ENCODE measurements at places on chromosomes 11 and 22. TPM values are rescaled to one million over a fixed set of nuclear protein-coding genes. Genes with fewer than 3 reads are reported as not detected.

GRCh38 chr11:102186551-102187191 is 76.4 kb downstream of the YAP1 start:
- peaks cover 49% of the 10 kb centered on the region for H3K4me1 ChIP-seq
- no peaks in the 10 kb centered on the region for H3K36me3 ChIP-seq
- H3K27ac ChIP-seq = peak overlapping the region; percentile 77
- no peak for DNase-seq

- H3K27me3 ChIP-seq = peaks cover 11% of the 10 kb centered on the region
- no peak overlapping the region for H3K27ac ChIP-seq
- no peak for DNase-seq
- H3K4me3 ChIP-seq = no peak overlapping the region
Observed at GRCh38 chr11:7509966-7510365, 3.8 kb upstream of the PPFIBP2 start.

DNA sequence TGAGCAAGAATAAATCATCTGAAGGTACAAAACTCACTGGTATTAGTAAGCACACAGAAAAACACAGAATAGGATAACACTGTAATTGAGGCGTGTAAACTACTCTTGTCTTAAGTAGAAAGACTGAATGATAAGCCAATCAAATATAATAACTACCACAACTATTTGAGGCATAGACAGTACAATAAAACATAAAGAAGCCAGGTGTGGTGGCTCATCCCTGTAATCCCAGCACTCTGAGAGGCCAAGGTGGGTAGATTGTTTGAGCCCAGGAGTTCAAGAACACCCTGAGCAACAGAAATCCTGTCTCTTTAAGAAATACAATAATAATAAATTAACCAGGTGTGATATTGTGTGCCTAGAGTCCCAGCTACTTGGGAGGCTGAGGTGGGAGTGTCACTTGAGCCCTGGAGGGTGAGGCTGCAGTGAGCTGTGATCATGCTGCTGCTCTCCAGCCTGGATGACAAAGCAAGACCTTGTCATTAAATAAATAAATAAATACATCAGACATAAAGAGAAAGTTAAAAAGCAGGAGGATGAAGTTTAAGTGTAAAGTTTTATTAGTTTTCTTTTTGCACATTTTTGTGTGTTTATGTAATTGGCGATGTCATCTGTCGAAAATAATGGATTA is 390.6 kb downstream of the DYNC2H1 start:
- H3K27ac ChIP-seq = no peak overlapping the region
- no peaks in the 10 kb centered on the region for H3K4me1 ChIP-seq
- no peak overlapping the region for H3K4me3 ChIP-seq
- H3K36me3 ChIP-seq = no peaks in the 10 kb centered on the region
- DNase-seq = no peak
- H3K27me3 ChIP-seq = no peaks in the 10 kb centered on the region

- H3K36me3 ChIP-seq = no peaks in the 10 kb centered on the region
- peaks cover 12% of the 10 kb centered on the region for H3K4me1 ChIP-seq
- no peak overlapping the region for H3K4me3 ChIP-seq
Observed at GRCh38 chr11:100922121-100922520, 207.5 kb downstream of the PGR start.

Gene TRIM51
- total RNA-seq = not detected

Gene APOA5
- not detected for total RNA-seq

Gene GAB4
- total RNA-seq = not detected

Gene LINC01488
- total RNA-seq = not detected
